Left ventricle myocardium inferior (tissue), 1 donor: ENCODE measurements at places on chromosomes 11 and 22. TPM values are rescaled to one million over a fixed set of nuclear protein-coding genes. Genes with fewer than 3 reads are reported as not detected.

FGF4 gene
- not detected for total RNA-seq

DNA sequence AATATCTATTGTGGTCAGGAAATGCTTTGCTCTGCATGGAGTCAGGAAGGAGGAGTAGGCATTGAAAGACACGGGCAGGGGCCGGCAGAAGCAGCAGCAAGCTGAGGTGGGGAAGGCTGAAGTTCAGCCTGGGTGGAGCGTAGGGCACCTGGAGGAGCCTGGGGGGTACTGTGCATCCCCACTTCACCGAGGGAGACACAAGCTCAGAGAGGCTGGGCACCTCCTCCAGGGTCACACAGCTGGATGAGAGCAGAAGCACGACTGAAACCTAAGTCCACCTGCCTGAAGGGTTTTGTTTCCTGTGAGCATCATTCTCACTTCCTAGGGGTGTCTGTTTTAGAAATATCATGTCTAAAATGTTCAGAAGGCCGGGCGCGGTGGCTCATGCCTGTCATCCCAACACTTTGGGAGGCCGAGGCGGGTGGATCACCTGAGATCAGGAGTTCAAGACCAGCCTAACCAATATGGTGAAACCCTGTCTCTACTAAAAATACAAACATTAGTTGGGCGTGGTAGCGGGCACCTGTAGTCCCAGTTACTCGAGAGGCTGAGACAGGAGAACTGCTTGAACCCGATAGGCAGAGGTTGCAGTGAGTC, 138.3 kb downstream of the MPPED1 start:
- no peak overlapping the region for H3K4me3 ChIP-seq
- no peaks in the 10 kb centered on the region for H3K4me1 ChIP-seq
- no peak for DNase-seq
- H3K36me3 ChIP-seq: no peaks in the 10 kb centered on the region
- peaks cover 8% of the 10 kb centered on the region for H3K27me3 ChIP-seq

DNA sequence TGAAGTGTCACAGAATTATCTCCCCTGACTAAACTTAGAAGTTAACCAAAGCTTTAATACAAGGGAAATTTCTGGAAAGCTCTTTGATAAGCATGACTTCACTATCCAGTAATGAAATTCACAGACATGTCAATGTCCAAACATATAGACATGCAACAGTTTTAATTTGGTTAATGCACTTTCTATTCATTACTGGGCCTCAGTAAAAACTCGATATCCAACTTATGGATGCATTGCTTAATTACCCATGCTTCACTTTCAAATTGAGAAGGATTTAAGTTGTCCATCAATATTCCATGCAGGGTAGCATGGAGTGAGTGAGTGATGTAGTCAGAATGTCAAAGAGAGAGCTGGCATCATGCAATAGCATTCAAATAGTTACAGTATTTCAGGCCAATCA, 197.5 kb downstream of the CADM1 start:
- H3K27ac ChIP-seq: no peak overlapping the region
- DNase-seq: no peak
- H3K4me3 ChIP-seq: no peak overlapping the region
- peaks cover 6% of the 10 kb centered on the region for H3K4me1 ChIP-seq
- H3K36me3 ChIP-seq: no peaks in the 10 kb centered on the region

GRCh38 chr11:11044137-11044855, 186.4 kb upstream of the ZBED5 start:
- no peaks in the 10 kb centered on the region for H3K27me3 ChIP-seq
- DNase-seq: no peak
- no peak overlapping the region for H3K4me3 ChIP-seq
- H3K27ac ChIP-seq: no peak overlapping the region
- H3K4me1 ChIP-seq: no peaks in the 10 kb centered on the region
- no peaks in the 10 kb centered on the region for H3K36me3 ChIP-seq

- no peak overlapping the region for H3K4me3 ChIP-seq
- H3K27me3 ChIP-seq: peaks cover 31% of the 10 kb centered on the region
- H3K36me3 ChIP-seq: no peaks in the 10 kb centered on the region
- no peak for DNase-seq
- H3K4me1 ChIP-seq: no peaks in the 10 kb centered on the region
- H3K27ac ChIP-seq: no peak overlapping the region
Measured at GRCh38 chr11:70244698-70245097, 25.8 kb upstream of the PPFIA1 start.

GRCh38 chr22:42303396-42304323, 33.2 kb upstream of the TCF20 start:
- no peaks in the 10 kb centered on the region for H3K4me1 ChIP-seq
- H3K27ac ChIP-seq: no peak overlapping the region
- H3K4me3 ChIP-seq: no peak overlapping the region
